ENCODE measurements at places on chromosomes 16 and 17.

- no peak for DNase-seq
Observed at GRCh38 chr17:19539040-19539399, 5.4 kb downstream of the SLC47A1 start.

GRCh38 chr17:77332034-77332971, 191.5 kb downstream of the SEC14L1 start:
- no peak for DNase-seq

GRCh38 chr16:2333231-2333630, 7.3 kb downstream of the ABCA3 start:
- no peak for DNase-seq

GRCh38 chr17:46020023-46020761, 21.1 kb downstream of the STH start:
- no peak for DNase-seq

DNA sequence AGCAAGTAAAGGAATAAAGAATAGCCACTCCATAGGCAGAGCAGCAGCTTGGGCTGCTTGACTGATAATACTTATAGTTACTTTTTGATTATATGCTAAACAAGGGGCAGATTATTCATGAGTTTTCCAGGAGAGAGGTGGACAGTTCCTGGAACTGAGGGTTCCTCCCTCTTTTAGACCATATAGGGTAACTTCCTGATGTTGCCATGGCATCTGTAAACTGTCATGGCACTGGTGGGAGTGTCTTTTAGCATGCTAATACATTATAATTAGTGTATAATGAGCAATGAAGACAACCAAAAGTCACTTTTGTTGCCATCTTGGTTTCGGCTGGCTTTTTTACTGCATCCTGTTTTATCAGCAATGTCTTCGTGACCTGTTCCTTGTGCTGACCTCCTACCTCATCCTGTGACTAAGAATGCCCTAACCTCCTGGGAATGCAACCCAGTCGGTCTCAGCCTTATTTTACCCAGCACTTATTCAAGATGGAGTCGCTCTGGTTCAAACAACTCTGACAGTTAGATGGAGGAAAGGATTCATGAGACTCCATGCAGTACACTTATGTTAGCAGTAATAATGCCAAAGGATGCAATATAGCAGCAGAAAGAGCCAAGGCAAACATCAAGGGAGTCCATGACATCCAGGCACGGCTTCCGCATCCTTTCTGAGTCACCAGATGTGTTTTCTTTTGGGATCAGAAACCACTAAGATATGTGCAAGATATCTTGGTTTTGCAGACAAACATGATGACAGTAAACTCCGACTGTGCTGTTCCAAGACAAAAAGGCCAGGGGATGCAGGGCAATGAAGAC, 55.8 kb upstream of the B4GALNT2 start:
- peak; percentile 79 for DNase-seq

GRCh38 chr16:74627506-74628220, 20.7 kb upstream of the GLG1 start:
- peak; percentile 16 for DNase-seq
